ENCODE measurements at places on chromosomes 12 and 14.

GRCh38 chr12:127570387-127570786 lies 696.6 kb upstream of the TMEM132C start:
- no peak for DNase-seq

DNA sequence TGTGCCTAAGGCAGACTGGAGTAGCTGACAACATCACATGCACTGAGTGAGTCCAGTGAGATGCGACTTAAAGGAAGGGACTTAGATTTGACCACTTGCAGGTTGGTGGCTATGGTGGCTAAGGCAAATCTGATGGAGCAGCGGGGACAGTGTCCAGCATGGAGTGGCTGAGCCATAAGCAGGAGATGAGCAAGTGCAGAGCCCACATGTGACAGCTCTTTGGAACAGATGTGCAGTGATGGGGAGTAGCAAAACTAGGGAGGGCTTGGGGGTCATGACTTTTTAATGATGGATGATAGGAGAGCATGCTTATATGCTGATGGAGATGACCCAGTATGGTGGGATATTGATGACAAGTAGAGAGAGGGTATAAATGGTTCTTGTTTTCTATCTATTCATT lies 80.2 kb downstream of the PELI2 start:
- DNase-seq = no peak

- DNase-seq = no peak
Observed at GRCh38 chr12:113875691-113876090, 90.4 kb downstream of the RBM19 start.

DNA sequence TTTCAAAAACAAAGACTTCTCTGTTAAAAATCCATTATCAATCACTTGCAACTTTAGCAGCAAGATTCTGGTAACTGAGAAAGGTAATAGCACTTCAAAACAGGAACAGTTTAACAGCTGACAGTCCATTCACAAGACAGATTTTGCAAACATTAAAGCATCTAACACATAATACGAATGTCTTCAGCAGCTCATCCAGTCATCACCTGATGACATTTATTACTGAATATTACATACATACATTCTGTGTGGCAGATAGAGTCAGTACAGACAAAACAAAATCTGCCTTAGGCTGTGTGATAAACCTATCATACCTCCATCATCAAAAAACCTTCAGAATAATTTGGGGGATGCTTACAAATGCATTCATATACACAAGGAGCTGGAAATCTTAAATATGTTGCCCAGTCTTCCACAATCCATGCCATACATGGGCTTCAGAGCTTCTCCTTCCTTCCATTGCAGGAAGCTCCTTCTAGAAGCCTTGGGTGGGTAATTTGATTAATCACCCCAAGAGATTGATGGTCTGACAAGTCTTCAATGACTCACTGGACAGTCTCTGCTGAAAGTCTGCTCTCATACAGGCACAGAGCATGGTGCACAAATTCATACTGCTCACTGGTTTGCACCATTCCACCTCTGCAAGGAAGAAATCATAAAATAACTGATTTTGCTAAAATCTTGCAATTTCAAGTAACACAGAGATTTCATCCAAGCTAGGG lies 1.6 kb upstream of the PTPRB start:
- no peak for DNase-seq

DNA sequence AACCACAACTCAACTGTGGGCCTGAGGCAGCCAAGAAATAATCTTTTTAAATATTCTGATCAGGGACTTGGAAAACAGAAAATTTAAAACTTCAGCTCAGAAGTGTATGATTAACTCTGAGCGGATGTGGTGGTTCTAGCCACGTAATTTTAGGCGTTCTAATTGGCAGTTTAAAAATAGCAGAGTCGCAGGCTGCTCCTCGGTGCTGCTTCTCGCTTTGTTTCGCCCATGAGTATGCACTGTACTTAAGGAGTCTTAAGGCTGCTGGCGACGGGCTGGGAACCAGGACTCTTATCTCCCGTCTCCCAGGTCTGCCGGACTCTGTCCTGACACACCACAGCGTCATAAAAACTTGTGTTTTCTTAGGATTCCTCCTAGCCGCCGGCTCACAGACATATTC lies 113.4 kb upstream of the PELI2 start:
- peak; percentile 31 for DNase-seq

GRCh38 chr12:71888521-71888920 lies 49.0 kb downstream of the TBC1D15 start:
- DNase-seq = no peak

GRCh38 chr12:39935275-39935674 lies 170.6 kb downstream of the SLC2A13 start:
- no peak for DNase-seq

DNA sequence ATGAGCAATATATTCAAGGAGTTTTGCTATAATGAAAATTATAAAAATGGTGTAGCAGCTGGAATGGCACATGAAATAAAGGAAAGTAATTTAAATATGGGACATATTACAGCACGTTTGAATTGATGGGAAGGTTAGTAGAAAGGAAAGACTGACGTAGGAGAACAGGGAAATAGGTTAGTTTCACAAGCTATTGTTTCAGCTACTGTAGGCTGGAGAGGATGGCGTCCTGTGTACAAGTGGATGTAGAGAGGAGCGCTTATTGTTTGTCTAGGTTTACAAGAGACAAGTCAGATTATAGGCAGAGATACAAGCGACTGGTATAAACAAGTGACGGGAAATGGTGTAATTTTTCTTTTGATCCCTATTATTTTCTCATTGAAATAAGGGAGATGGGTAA lies 431.2 kb upstream of the PDE3A start:
- DNase-seq = no peak

GRCh38 chr12:40344312-40344711 lies 119.5 kb downstream of the LRRK2 start:
- DNase-seq = no peak

DNA sequence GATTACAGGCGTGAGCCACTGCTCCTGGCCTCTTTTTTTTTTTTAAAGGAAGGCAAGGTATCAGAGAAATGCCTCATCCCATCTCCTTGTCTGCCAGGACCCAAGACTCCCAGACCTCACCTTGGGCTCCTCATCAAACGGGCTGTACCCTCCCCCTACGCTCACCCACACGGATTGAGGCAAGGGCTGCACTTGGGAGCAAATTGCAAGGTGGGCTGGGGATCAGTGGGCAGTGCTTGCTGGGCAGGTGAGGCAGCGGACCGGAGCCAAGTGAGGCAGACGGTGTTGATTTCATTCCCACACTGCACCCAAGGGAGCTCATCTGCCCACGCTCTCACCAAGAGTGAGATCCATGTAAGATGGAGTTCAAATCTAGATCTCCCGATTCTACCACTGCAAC lies 41.0 kb upstream of the DICER1 start:
- DNase-seq = no peak

- DNase-seq = no peak
Observed at GRCh38 chr14:52318826-52319645, 4.9 kb downstream of the PTGER2 start.

DNA sequence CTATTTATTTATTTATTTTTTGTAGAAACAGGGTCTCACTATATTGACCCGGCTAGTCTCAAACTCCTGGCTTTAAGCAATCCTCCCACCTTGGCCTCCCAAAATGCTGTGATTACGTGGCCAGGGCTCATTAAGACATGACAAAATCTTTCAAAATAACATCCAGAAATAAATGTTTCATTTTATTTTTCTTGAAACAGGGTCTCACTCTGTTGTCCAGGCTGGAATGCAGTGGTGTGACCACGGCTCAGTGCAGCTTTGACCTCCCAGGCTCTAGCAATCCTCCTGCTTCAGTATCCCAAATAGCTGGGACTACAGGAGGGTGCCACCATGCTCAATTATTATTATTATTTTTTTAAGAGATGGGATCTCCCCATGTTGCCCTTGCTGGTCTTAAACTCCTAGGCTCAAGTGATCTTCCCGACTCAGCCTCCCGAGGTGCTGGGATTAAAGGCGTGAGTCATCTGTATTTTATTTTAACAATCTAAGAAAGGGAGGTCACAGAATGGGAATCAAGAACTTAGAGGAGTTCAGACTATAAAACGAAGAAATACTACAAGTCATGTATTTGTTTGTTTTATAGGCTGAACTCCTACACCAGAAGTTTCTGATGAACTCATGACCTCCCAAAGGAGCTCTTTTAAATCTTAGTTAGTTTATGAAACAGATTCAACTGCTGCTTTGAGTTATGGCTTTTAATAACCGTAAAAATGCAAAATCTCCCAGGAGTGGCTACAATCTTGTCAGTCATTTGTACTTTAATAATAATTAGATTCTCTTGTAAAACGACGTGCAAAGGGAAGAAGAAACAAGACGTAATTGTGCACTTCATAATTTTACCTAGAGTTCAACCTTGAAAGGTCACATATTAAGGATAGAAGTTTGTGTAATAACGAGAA lies 2.1 kb upstream of the TMEM263 start:
- DNase-seq = no peak

DNA sequence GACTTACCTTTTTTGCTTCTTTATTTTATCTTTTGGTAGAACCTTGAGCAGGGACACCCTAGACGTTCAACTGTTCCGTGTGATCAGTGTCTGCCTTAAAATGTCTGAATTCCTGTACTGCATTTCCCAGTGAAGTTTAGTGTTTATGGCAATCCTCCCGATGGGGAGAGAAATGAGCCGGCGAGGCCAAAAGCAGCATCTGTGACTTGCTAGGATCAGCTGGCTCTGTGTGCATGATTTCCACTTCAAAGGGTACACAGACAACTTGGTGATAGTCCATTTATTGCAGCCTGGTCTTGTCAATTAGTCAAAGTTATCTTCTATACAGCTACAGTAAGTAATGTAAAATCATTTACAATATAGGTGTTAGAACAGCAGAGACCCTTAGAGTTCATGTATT lies 768.5 kb downstream of the DIO2 start:
- DNase-seq = no peak

- DNase-seq = no peak
Observed at GRCh38 chr14:104333646-104334423, 195.4 kb downstream of the KIF26A start.

DNA sequence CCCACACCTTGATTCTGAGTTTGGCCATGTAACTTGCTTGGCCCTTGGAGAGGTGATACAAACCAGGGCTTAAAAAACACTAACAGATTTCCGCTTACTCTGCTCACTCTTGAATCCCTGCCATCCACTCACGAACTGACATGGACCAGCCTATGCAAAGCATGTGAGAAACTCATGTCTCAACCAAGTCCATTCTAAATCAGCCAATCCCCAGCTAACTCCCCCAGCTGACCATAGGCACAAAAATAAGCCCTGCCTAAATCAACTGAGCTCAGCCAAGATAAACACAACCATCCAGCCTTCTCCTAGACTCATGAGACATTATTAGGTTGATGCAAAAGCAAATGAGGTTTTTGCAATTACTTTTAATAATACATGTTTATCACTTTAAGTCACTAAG lies 353.9 kb upstream of the TBX3 start:
- DNase-seq = no peak

DNA sequence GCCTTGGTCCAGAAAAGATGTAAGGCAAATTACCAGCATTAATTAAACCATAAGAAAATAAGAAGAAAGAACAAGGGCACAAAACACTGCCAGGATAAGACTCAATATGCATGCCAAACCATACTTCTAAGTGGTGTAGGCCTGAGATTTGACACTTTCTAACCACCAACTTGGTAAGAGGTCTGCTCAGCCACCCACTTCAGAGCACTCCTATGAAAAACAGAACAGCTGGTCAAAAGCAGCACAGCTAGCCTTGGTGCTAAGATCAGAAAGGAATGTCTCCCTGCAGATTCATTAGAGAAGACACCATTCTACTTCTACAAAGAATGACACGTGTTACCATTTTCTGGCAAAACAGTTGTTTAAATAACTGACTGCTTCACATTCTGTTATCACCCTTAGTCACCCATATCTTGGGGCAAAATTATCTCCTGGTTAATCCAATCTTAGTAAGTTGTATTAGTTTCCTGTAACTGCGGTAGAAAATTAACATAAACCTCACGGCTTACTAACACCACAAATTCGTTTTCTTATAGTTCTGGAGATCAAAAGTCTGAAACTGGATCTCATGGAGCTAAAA lies 13.2 kb downstream of the RPS6KA5 start:
- DNase-seq = no peak

DNA sequence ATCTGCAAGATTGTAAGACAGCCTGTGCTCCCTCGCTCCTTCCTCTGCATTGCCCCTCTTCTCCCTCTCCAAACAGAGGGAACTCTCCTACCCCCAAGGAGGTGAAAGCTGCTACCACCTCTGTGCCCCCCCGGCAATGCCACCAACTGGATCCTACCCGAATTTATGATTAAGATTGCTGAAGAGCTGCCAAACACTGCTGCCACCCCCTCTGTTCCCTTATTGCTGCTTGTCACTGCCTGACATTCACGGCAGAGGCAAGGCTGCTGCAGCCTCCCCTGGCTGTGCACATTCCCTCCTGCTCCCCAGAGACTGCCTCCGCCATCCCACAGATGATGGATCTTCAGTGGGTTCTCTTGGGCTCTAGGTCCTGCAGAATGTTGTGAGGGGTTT lies 37.4 kb downstream of the DAD1 start:
- DNase-seq = no peak

DNA sequence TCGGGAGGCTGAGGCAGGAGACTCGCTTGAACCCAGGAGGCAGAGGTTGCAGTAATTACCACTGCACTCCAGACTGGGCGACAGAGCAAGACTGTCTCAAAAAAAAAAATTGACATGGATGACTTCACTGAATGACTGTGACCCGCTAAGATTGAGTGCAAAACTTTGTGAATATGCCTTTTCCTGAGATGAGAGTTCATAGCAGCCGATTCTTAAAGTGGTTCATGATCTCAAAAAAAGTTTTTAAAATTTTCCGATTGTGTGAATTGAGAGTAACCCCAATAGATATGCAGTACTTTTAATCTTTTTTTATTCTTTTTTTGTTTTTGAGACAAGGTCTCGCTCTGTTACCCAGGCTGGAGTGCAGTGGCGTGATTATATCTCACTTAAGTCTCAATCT lies 1.2 kb downstream of the TCTN1 start:
- DNase-seq = no peak

DNA sequence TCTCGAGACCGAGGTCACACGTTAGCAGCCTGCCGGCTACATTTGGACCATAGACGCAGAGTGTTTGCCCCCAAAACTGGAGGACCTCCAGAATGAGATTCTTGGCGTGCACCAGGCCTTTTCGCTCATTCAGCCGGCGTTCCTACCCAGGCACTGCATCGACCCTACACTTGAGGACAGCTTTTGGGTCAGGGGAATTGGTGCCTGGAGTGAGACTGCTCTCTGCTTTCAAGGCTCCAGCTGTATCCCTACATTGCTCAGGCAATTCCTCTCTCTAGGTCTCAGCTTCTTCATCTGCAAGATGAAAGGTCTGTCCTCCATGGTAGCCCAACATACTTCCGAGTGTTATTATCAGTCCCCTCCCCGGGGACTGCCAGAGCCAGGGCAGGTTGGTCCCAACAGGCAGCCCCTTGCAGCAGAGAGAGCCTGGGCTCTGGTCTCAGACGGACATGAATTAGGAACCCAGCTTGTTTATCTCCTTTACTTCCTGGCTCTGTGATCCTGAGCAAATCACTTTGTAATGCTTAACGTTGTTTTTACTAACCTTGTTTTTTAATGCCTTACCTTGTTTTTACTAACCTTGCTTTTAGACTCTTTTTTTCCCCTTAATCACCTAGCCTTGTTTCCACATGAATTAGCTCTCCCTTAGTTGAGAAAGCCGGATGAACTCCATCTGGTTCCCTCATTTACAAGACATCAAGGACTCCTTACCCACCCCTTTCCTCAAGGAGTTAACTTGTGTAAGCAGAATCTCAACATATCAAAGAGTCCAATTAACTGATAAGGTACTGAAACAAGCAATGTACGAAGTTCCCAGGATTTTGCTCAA lies 892 bp downstream of the TCHP start:
- DNase-seq = peak; percentile 68

- DNase-seq = peak; percentile 75
Observed at GRCh38 chr14:57066887-57067513, 201.7 kb downstream of the EXOC5 start.

- no peak for DNase-seq
Observed at GRCh38 chr12:40261937-40262336, 37.1 kb downstream of the LRRK2 start.

Measured in H9 (cell line).